Nucleus accumbens (tissue), 56 donors: ENCODE measurements at places on chromosomes 13 and 19.

DNA sequence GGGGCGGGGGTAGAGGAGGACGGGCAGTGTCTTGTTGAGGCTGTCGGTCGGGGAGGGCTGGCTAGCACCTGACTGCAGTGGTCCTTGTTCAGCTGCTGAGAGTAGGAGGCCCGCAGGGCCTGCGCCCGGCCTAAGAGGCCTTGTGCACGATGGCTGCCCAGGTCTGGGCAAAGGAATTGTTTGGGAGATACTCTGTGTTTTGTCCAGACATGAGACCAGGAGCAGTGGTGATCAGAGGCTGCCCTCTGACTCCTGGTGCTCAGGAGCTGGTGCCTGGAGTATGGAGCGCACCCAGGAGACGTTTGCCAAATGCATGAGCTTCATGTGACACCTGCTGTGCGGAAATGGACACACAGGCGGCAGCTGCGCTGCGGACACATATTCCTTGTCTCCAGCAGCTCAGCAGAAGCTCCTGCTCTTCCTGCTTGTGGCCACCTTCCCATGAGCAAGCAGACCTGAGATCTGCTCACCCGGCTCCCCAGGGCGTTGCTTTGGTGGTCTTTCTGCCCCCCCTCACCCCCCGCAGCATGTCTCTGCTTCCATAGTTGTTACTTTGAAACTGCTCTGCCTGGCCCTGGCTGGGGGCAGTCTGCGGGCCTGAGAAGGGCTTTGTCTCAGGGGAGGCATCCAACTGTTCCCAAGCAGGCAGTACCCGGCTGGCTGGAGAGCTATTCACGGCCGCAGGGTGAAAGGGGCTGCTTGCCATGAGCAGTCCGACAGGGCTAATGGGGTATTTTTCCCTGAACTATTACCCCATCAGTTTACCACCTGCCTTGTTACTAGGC, 163.9 kb downstream of the TEX29 start:
- no peak for DNase-seq

- DNase-seq: no peak
These were observed 5.6 kb downstream of the RASL11A start for GRCh38 chr13:27276188-27276587.

GRCh38 chr13:38415233-38415632, 65.6 kb downstream of the UFM1 start:
- no peak for DNase-seq

GRCh38 chr13:21043898-21044297, 17.5 kb downstream of the LATS2 start:
- DNase-seq: no peak

DNA sequence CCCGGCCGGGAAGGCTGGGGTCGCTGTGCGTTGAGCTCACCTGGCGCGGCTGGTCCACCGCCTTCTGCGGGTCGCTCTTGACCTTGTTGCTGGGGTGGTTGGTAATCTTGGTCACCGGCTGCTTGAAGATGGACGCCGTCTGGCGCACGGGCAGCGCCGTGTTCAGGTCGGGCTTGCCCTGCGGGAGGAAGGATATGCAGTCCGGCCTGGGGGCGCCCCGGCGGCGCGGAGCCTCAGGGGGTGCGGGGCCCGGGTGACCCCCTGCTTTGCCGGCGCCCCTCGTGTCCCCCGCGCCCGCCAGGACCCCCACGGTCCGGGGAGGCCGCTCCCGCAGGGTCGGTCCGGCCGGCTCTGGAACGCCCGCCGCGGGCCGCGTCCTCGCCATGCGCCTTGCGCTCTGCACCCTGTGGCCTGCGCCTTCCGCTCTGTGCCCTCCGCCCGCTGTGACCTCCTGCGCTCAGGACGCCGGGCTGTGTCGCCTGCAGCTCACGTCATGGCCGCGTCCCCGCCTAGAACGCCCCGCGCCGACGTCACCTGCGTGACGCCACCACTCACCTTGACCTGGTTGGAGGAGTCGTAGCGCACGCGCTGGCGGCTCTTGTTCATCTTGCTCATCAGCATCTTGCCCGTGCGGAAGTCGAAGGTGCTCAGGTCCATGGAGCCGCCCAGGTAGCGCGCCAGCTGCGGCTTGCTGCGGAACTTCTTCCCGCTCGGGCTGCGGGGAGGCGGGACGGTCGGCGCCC, 8.0 kb downstream of the MBD3 start:
- DNase-seq: no peak

DNA sequence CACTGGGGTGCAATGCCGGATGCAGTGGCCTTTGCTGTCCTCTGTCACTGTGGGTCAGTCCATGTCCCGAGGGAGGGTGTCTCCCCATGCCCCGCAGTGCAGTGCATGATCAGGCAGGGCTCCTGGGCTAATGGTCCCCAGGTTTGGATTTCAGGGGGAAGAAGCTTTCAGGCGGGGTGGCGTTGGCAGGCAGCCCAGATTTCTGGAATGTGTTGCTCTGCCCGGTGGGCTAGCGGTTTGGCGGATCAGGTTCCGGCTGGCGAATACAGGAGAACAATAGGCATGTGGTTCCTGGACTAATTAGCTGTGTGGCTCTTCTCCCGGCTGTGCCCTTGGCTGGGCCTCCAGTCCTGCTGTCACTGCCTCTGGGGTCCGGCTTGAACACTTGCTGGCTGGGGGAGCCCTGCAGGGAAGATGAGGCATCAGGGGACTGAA, 141.3 kb downstream of the FGF9 start:
- DNase-seq: no peak

DNA sequence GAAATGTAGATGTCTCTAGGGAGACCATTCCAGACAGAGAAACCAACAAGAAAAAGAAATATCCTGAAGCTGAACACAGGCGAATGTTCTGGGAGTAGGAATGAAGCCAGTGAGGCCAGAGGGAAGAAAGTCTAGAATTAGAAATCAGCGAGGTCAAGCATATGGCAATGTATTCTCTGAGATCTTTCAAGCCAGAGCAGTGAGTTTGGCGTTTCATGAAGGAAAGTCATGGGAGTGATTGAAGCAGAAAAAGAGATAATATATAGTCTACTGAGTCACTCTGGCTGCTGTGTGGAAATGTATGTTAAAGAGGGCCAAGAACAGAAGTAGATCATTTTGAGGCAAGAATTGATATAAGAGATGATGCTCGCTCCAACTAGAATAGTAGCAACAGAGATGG, 576.0 kb downstream of the PCDH17 start:
- DNase-seq: no peak

- DNase-seq: no peak
These were observed 502.8 kb downstream of the COG6 start for GRCh38 chr13:40158218-40158617.

- no peak for DNase-seq
These were observed 72.3 kb upstream of the POMP start for GRCh38 chr13:28586439-28587173.
